Body of pancreas (tissue), 4 donors: ENCODE measurements at places on chromosomes 7 and 10.
A peak's percentile ranks its signal among the peaks of the same experiment; 100 is the strongest.

GRCh38 chr7:954330-955238 lies at the start of gene ADAP1:
Gene ADAP1 (minus strand): TSS chr7:954680. CDS start chr7:954477, 203 bp downstream.
- DNase-seq, result peak; percentile 52

- no peak for DNase-seq
These were observed 288.2 kb downstream of the IPMK start for GRCh38 chr10:57979491-57979890.

DNA sequence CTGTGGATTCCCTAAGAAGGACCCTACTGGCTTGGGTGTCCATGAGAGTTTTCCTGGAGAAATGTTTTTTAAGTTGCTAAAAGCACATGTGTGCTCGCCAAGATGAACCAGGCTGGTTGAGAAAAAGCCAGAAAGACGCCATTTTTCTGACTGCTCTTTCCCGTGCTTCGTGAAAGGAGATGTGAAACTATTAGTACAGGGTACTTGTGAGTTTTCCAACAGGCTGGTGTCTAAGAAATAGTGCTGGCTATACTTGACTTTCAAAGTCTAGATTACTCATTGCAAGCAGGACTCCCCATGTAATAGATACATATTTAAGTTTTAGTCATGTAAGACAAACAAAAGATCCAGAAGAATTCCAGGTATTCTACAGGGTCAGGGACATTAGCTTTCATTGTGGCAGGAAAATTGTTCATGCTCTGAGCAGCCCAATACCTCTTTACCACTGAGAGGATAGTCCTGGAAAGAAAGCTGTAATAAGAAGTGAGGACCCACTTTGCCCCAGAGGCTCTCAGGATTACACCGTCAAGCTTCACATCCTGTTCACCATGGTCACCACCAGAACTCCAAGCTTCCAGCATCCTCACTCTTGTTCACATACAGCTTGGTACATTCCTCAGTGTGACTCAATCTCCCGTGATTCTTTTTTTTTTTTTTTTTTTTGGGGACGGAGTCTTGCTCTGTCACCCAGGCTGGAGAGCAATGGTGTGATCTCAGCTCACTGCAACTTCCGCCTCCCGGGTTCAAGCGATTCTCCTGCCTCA lies 43.8 kb upstream of the ICA1 start:
- DNase-seq, result no peak

DNA sequence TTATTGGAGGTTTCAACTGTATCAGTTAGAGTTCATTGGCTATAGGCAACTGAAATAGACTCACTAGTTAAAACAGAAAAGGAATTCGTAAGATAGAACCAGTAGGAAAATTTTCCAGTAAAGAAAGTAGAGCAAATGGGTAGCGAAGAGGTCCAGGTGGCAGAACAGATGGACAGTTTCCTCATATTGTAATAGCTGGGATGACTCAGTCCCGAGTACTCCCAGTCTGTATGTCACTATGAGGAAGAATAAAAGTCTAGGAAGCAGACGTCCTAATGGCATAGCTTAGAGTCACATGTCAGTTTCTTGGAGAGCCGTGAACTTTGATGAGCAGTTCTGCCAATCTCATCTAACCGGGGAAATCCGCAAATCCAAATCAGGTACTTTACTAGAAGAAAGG lies 95.3 kb downstream of the RNF32 start:
- DNase-seq, result no peak

DNA sequence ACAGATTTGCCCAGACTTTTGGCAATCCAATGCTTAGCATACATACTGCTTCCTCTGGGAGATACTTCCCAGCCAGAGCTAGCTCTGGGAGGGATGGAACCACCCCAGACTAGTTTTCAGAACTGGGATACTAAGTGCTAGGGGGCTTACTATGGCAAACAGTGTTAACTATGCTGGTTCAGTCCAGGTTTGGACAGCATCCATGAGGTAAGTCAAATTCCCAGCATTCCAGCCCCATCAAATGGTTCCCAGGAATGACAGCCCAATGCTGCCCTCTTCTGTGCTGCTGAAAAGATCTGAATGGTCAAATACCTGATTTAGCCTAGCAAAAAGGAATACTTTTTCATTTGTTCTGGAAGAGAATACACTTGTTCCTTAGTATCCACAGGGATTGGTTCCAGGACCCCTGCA lies 141.7 kb upstream of the CCDC6 start:
- DNase-seq, result peak; percentile 36

- DNase-seq, result no peak
These were observed 1.6 kb downstream of the CDK14 start for GRCh38 chr7:90597563-90598253.

GRCh38 chr7:123285076-123285700 lies 85.4 kb upstream of the SLC13A1 start:
- DNase-seq, result no peak

- DNase-seq, result no peak
These were observed 76.5 kb downstream of the IMMP2L start for GRCh38 chr7:111485701-111486380.

- DNase-seq, result no peak
These were observed 9.6 kb downstream of the GNB2 start for GRCh38 chr7:100682991-100683658.

DNA sequence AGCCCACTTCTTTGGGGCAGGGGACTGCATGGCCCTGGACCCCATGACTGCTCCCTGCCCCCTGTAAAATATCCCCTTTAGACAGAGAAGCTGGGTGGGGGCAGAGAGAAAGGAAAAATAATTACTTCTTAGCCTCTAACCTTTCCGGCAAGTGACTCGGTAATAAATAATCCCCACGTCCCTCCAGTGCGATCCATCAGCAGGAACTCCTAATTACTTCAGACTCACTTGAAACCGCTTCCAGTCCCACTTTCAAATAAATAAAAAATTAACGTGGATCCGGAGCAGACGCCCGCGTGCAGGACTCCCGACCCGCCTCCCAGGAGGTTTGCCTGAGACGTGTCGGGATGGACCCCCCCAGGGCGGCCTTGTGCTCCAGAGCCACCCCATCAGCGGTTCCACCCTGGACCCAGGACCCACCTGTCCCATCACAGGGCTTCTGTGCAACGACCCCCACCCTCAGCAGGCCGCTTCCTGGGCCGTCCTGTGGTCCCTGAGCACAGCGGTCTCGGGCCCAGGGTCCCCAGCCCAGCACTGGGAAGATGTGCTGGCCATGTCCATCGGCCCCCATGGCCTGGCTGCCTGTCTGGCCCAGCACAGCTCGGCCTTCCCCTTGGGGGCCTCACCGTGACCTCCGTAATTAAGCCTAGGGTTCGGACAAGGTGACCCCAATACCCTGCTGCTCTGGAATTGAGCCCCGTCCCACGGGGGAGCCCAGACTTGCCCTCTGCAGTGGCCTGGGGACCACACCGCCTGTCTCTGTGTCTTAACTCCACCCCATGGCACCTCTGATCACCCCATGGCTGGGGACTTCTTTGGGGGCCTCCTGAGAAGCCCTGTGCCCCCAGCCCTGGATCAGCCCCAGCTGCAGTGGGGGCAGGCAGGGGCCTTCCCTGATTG lies 108.0 kb downstream of the UNCX start:
- no peak for DNase-seq

- no peak for DNase-seq
These were observed 37.3 kb downstream of the CDH23 start for GRCh38 chr10:71433768-71434744.

DNA sequence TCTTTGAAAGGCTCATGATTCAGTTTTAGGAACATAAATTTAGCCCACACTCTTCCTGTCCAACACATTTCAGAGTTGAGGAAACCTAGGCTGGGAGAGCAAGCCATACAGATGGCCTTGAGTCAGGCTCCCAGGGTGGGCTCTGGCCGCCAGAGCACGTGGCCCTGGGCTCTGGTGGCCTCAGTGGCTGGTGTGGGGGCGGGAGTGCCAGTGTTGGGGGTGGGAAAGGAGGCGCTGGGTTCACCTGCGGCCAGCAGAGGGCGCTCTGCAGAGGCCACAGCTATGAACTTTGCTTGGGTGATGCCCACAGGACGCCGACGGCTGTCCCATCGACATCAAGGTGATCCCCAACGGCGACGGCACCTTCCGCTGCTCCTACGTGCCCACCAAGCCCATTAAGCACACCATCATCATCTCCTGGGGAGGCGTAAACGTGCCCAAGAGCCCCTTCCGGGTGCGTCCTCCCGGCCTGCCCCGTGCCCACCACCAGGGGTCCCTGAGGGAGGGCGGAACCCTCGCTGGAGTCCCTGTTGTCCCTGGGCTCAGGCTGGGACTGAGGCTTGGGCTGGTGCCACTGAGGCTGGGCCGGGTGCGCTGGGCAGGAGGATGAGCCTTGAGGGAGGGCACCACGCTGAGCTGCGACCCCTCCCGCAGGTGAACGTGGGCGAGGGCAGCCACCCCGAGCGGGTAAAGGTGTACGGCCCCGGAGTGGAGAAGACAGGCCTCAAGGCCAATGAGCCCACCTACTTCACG lies 11.9 kb downstream of the FLNC start:
- DNase-seq, result peak; percentile 64

DNA sequence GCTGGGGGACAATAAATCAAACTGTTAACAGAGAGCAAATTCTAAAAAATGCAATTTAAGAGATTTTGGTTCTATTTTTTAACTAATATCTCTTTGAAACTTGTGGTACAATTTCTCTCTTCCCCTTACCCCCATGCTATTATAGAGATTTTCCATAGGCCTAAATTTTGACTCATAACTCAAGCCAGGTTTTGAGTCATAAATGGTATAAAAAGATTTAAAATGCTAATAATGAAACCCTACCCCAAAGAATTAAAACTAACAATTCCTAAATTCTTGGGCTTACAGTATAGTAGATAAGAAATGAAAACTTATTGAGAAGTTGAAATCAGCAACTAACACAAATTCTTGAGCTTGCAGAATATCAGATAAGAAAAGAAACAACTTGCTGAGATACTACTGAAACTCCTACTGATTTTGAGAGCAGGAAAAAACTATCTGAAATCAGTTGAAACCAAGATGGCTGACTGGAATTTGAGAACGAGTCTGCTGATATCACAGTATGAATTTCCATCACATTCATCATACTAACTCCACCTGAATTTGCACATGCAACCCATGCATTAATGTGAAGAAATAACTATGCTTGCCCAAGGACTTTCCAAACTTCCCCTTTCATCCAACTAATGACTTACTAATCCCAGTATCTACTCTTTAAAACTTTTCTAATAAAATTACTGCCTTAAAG lies 36.3 kb downstream of the POT1 start:
- no peak for DNase-seq

DNA sequence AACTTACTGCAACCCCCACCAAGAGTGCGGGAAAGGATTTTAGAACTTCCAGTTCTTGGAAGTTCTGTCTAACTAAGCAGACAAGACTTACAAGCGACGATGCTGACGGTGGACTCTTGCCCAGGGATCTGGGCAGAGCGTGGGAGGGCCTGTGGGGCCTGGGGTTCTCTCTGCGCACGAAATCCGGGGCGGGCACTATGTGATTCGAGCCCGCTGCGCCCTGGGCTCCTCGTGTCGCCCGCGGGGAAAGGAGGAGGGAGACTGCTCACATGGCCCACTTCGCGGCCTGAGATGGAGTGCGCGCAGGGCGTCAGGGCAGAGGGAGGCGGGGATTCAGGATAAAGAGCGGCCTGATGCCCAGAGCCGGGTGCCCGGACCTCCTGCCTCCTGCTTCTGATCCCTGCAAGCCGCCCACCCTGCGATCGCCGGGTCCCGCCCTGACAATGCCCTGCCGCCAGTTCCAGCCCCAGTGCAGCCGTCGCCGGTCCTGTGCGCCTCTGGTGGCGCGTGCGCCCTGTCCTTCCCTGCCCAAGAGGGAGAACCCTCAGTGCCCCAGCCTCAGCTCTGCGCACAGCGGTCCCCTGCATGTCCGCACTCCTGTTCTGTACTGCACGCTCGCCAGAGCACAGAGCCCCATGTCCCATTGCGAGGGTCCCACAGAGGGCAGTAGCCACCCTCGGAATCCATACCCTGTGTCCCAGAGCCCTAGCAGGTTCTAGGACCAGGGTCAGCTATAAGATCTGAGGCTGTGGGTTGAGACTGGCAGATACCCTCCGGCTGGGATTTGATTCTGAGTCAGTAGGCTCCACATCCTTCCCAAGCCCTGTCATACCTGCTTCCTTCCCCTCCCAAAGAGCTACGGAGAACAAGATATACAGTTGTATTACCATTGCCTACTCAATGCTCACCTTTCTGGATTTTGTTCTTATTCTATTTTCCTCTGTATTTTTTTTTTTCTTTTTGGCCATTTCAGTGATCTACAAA lies 99.4 kb upstream of the TMEM106B start:
- no peak for DNase-seq

DNA sequence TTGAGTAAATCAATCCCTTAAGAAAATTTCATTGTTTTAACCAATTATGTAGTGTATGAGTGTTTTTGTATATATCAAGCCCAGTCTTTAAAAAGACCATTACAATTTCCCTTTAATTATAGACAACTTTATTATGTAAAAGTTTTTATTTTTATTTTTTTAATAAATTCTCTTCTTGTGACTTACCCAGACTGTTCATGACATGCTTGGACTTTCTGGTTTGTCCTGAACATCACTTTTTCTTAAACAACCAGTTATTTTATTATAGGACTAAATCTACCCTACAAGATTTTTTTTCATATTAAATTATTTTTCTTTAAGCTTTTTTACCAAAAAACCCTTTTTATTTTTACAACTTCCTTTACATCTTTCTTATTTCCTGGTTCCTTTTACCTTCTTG lies 410.4 kb downstream of the ATRNL1 start:
- no peak for DNase-seq

DNA sequence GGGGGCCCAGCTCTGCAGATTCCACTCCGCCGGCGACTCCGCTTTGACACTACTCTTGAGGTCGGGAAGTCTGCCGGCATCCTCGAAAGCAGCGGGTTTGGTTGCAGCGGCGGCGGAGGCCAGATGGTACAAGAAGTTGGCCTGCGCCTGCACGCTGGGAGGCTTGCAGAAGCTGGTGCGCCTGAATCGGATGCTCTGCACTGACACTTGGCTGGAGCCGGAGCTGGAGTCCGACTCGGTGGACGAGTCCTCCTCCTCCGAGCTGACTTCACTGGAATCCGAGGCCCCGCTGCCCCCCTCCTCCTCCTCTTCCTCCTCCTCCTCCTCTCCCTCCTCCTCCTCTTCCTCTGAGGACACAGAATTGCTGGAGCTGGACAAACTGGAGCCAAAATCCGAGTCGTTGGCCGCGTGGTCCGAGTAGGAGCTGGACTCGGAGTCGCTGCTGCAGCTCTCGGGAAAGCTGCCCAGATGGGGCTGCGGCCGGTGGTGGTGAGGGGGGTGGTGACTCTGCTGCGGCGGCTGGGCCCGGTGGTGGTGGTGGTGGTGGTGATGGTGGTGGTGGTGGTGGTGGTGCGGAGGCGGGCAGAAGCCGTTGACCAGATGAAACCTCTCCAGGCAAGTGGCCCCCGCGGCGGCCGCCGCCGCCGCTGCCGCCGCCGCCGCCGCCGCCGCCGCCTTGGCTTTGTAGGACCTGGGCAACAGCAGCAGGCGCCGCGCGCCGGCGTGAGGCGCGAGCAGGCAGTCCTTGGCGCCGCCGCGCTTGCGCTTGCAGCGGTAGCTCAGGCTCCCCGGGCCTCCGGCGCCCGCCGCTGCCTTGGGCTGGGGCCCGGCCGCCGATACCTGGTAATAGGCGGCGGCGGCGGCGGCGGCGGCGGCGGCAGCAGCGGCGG lies 9.0 kb downstream of the SKIDA1 start:
- peak; percentile 80 for DNase-seq
